Renal cortex interstitium (tissue), 15 donors: ENCODE measurements at places on chromosomes 4 and X. TPM values are rescaled to one million over a fixed set of nuclear protein-coding genes. Genes with fewer than 3 reads are reported as not detected.

GC gene
- polyA plus RNA-seq, result 0.29 TPM

SNCA gene
- polyA plus RNA-seq, result 57.5 TPM

CFAP299 gene
- polyA plus RNA-seq, result 0.45 TPM

GAGE13 gene
- polyA plus RNA-seq, result not detected

CYLC1 gene
- not detected for polyA plus RNA-seq

PCDH18 gene
- 156 TPM for polyA plus RNA-seq

SHOX gene
- 0.06 TPM for polyA plus RNA-seq

SH3D19 gene
- 27.1 TPM for polyA plus RNA-seq

MOB1B gene
- polyA plus RNA-seq, result 73.4 TPM
